Activated CD4-positive, alpha-beta T cell treated with anti-CD3 and anti-CD28 coated beads, Interleukin-2, Interleukin-6, amounts not matched to agents 100 ng/mL and 50 ng/mL, durations not matched to agents 16 hours and 8 hours (primary cell): ENCODE measurements at places on chromosomes 6 and 20.

DNA sequence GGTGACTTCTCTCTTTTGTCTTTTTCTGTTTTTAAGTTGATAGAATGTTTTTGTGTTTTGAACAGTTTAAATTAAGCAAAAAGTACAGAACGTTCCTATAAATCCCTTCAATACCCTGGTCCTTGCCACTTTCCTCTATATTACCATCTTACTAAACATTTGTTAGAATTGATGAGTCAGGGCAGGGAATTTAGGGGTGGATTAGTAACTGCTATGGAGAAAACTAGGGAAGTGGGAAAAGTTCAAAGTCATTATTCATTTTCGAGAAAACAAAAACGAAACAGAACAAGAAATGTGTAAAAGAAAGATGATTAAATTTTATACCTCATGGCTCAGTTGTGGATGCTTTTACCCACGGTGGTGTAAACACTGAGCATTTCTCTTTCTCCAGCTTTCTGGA lies 240.4 kb upstream of the SULF2 start:
- DNase-seq, result no peak

- DNase-seq, result peak; percentile 50
These were observed 20.0 kb downstream of the PNLDC1 start for GRCh38 chr6:159819932-159820640.

GRCh38 chr20:34743039-34743438 lies 38.9 kb downstream of the TP53INP2 start:
- no peak for DNase-seq

DNA sequence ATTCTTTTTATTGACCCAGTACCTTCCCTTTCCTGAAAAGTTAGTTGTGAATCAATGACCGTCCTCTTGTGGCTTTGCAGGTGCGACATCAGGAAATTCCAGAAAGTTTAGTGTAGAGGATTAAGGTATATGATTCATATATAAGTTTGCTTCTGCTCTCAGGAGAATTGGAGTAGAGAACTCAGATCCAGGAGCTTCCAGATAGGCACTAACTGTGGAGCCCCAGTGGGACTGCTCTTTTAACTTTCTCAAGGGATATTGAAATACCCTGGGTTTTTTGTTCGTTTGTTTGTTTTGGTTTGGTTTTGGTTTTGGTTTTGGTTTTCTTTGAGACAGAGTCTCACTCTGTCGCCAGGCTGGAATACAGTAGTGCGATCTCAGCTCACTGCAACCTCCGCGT lies 9.5 kb downstream of the TAAR2 start:
- no peak for DNase-seq

DNA sequence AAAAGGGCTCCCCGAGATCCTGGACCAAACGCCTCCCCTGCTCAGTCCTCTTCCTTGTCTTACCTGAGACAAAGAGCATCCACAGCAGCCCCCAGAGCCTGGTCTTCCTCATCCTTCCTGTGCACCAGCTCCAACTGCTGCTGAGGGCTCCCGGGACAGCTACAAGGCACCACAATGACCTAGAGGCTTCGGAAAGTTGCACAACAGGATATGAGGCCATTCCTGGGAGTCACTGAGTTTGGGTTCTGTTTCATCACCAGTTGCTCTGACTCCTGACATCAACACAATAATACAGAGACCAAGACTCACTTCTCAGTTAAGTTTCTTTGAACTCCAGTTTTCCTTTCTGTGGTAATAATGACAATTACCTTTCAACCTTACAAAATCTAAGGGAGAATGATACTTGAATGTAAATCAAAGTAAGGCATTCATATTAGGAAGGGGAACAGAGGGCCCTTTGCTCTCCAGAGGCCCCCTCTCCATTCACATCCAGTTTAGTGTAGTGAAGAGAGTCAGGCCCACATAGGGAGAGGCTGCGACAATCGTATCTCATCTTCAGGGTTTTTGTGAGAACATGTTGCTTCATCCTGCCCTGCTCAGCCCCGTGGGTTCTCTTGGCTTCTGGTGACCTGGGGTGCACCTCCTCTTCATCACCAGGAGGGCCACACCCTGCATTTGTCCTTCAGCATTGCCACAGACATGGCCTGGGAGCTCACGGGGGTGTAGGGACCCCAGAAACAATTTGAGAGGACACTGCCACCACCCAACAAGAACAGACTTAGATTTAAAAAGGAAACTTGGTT lies at the start of gene TREM1:
TREM1 (minus strand) TSS at position 139 of the 803 bp plus-strand sequence; CDS start at position 112, 27 bp downstream.
- no peak for DNase-seq

DNA sequence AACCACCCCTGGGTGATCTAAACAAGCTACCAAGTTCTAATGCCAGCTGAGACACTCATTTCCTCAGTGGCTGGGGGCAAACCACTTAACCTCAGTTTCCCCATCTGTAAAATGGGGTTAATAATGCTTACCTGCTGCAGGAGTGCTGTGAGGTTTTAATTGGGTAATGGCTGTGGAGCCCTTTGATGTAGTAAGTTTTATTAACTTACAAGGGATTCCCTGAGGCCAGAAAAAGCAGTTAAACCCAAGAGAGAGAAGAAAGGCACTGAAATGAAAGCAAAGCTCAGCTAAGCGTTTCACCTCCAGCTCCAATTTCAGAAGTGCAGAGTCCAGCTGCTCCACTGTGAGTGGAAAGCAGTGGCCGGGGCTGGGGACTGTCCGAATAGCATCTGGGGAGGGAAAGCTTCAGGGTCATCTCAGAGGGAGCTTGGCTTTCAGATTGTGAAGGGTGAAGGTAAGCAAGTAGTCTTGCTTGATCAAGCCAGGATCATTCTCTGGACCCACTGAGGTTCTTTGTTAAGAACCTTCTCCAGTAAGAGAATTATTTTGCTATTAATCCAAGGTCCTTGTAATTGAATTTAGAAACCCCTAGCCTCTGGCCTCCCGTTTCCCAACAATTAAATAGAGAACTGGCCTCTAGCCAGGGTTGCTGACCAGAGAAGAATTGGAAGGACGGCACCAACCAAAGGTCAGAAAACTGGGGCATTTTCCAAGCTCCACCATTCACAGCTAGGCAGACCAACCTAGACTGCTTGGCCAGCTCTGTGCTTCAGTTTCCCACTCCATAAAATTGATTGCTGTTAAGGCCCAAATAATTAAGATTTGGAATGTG lies 20.9 kb upstream of the TCP11 start:
- DNase-seq, result no peak

GRCh38 chr6:21185861-21186478 lies 407.6 kb upstream of the SOX4 start:
- DNase-seq, result no peak

GRCh38 chr6:4853782-4854511 lies 77.7 kb downstream of the CDYL start:
- peak; percentile 27 for DNase-seq

DNA sequence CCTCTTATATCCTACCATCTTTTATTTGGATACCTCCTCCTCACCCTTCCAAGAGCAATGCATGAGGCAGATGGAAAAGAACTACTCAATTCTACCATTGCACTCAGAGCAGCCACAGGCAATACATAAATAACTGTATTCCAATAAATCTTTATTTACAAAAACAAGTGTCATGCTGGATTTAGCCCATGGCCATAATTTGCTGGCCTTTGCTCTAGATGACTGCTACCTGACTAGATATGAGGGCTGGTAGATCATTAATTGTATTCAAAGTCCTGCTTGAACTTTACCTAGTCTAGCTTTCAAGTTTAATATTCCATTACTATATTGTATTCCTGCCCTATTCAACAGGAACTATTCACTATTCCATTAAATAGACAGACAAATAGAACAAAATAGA lies 37.1 kb downstream of the AFG1L start:
- no peak for DNase-seq

DNA sequence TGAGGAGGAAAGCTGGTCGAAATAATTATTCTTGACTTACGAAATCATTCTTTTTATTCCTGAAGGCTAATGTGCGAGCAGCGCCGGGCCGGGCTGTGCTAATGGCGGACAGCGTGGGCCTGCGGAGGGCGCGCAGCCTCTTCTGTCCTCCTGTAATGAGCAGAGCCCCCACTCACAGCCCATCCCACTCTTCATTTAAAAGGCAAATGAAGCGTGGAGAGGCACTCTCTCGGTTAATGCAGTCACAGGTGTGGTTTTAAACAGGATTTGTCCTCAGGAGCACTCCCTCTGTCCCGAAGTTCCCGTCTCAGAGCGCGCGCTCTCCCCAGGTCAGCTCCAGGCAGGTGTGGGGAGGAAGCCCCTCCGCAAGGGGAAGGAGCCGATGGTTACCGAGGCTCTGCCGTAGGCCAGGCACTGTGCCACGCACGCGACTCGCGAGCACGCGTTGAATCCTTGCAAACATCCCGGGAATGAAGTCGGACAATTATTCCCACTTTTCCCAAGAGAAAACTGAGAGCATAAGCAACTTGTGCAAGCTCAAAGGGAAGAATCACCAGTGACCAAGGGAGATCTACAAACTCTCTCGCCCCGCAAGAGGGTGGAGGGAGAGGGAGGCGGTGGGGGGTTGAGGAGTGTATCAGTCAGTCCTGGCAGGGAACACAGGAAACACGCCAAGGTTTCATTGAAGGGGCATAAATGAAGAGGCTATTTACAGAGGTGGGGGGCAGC lies 35.5 kb upstream of the ZFAND3 start:
- no peak for DNase-seq

GRCh38 chr20:58128635-58129625 lies 99.5 kb downstream of the ANKRD60 start:
- no peak for DNase-seq
